ENCODE measurements at places on chromosomes 16 and 17.

DNA sequence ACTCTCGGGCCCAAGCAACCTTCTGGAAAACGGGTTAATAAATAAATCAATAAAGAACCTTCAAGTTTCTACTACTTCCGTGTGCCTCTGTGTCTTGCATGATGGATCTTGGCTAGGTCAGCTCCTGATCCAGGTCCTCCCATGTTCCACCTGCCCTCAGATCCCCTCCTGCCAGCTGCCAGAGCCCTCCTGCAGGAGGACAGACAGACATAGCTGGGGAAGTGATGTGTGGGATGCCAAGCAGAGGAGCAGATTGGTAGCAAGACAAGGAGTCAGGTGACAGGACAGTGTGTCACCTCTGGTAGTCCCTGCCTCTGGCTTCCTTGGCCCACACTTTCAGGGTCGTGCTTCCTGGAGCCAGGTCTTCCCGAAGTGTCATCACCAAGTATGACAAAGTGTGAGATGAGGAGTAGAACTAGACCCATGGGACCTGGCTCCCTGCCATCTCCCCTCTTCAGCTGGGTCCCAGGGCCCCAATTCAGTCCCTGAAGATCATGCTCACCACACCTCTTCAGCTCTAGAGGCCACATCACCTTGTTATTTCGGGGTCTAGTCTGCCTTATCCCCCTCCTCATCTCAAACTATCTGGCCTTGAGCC, 1.0 kb upstream of the EPN3 start:
- no peak for DNase-seq

GRCh38 chr16:86739808-86740207, 161.5 kb downstream of the FOXL1 start:
- no peak for DNase-seq

GRCh38 chr17:9368631-9369030, 207.0 kb downstream of the STX8 start:
- no peak for DNase-seq

GRCh38 chr17:79332011-79332554, 257.5 kb downstream of the ENGASE start:
- DNase-seq, result no peak

DNA sequence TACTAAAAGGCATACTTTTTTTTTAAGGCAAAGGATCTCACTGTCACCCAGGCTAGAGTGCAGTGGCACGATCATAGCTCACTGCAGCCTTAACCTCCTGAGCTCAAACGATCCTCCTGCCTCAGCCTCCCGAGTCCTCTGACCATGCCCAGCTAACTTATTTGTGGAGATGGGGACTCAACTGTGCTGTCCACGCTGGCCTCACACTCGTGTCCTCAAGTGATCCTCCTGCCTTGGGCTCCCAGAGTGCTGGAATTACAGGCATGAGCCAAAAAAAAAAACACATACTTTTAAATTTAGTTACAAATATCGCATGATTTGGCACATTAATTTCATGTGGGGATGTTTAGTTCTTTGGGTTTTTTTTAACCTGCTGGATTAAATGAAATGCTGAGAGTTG, 207.7 kb upstream of the CHMP6 start:
- no peak for DNase-seq

GRCh38 chr17:45248132-45248957, 13.5 kb downstream of the SPATA32 start:
- DNase-seq, result no peak

DNA sequence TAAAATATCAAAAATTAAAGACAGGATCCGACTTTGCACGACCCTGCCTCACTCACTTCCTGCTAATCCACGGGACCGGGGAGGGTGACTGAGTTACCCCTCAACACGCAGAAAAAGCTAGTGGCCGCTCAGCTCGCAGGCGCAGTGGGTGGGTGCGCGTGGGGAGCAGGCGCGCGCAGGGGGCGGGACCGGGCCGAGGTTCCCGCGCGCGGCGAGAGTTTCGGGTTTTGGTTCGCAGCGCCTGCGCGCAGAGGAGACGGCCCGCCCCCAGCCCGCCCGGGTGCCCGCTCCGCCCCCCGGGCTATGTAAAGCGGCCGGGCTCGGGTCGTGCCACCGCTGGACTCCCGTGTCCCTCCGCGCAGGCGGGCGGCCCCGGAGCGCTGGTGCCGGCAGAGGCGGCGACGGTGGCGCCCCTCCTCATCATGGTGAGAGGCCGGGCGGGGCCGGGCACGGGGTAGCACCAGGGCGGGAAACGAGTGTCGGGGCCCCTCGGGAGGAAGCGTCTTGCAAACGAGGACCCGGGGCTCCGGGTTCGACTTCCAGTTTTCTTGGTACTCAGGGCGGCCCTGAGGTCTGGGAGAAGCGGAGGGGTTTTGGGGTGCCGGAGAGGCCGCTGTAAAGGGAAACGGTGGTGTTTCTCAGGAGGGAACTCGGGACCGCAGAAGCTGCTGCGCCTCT, at the start of gene CNP:
CNP (plus strand) TSS at position 333 of the 678 bp plus-strand sequence; CDS start at position 423, 90 bp downstream.
- peak; percentile 92 for DNase-seq

DNA sequence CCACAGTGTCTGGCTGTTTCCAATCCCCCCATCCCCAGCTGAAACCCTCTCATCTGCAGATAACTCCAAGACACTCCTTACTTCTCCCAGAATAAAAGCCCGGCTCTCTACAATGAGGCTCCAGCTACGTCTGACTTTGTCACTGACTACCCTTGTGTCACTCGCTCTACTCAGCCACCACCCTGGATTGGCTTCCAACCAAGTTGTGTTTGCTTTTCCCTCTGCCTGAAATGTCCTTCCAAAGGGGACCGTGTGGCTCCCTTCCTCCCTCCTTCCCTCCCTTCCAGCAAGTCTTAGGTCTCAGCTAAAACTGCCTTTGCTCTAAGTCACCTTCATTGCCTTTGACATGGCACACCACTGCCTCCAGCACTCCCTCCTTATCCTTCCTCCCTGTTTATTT, 42.8 kb downstream of the CDH1 start:
- no peak for DNase-seq

- no peak for DNase-seq
Measured at GRCh38 chr17:1872254-1872653, 42.4 kb downstream of the RPA1 start.

- DNase-seq, result no peak
Measured at GRCh38 chr17:4262703-4263102, 1.1 kb downstream of the ANKFY1 start.

- DNase-seq, result no peak
Measured at GRCh38 chr17:47135235-47135634, 53.9 kb downstream of the CDC27 start.

GRCh38 chr16:27725236-27726000, 175.5 kb downstream of the KATNIP start:
- DNase-seq, result no peak

All from fibroblast of skin of abdomen (primary cell).